HT1080 (cell line): ENCODE measurements at places on chromosomes 1 and 21.

DNA sequence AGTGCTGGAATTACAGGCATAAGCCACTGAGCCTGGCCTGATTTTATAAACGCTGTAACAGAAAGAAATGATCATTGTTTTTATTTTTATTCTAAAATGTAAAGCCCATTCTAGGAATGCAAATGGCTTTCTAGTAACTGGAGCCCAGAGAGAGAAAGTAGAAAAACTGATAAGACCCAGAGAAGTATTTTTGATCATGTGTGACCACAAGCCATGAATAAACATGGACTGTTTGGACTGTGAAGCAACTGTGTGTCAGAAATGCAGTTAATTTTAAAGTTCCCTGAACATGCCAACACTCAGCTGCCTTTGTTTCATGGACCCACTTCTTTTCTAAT, 39.7 kb downstream of the EIF2B3 start:
- no peak for DNase-seq

GRCh38 chr21:42663860-42664535, 10.6 kb downstream of the PDE9A start:
- no peak for DNase-seq

GRCh38 chr1:6386371-6386949, 7.1 kb downstream of the ACOT7 start:
- peak; percentile 86 for DNase-seq

- no peak for DNase-seq
These were observed 44.0 kb downstream of the ACP6 start for GRCh38 chr1:147626291-147626690.

DNA sequence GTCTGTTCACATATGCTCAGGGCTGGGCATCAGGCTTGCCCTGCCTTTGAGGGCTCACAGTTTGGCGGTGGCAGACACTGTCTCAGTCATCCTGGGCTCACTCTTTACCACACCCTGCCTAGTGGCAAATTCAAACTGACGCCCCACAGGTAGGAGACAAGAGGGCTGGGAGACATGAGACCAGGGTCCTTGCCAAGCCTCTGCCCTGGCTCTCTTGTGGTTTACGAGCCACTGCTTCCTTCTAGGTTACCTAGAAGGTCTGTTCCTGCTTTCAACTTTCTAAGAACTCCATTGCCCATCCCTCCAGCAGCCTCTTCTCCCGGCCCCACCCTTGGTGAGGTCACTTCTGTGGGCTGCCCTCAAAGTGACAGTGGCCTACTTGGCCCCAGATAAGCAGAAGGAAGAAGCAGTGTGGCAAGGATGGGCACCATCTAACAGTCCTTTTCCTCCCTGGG, 10.5 kb downstream of the KIF21B start:
- no peak for DNase-seq

DNA sequence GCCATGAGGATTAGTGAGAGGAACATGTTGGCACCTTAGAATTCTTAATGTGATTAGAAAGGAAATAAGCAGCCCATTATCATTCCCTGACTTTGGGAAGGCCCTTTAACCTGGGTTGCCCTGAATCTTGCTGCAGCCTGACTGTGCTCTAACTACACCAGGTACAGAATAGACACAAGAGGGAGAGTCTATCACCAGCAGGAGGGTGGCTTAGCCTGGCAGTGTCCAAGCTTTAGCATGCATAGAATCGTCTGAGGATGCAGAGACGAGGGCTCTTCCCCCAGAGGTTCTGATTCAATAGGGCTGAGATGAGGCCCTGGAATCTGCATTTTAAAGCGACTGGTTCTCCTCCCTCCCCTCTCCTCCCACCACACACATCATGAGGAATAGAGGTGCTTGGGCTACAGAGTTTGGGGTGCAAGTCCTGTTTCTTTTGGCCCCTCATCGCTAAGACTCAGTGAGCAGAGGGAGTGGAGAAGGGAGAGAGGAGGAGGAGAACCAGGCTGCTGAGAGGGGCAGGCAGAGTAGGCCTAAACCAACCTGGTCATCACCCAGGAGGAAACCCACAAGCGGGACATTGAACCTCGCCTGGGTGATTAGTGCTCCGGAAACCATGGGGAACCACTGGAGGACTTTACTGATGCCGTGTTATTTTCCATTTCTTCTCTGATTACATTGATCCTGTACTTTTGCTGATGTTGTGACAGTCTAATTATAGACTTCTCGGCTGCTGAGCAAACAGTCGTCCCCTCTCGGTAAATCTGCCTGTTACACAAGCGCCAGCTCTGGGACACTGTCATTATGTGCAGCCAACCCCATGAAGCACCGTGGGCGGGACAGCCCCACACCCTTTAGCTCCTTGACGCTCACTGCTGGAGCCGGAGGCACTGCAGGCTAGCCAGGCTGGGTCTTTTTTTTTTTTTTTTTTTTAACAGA, 6.3 kb upstream of the TENT5C start:
- no peak for DNase-seq

DNA sequence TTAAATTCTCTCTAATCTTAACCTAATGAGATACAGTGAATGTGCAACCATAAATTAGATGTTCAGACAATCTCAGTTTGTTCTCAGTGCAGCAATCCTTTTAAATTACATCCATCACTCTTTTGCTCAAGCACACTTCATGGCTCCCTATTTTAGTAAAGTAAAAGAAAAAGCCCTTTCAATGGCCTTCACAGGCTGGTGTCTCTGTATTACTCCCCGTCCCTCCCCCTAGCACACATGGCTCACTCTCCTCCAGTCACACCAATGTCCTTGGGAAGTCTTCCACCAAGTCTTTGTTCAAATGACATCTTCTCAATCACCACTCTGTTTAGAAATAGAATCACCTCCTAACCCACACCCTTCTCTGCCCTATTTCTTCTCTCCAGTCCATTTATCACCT, 60.3 kb upstream of the RGS7 start:
- DNase-seq: no peak

GRCh38 chr1:230632273-230632873, 9.9 kb upstream of the COG2 start:
- peak; percentile 52 for DNase-seq

GRCh38 chr1:64651841-64652240, 93.0 kb upstream of the RAVER2 start:
- no peak for DNase-seq

GRCh38 chr1:220225957-220226356, 46.3 kb downstream of the RAB3GAP2 start:
- DNase-seq: no peak

DNA sequence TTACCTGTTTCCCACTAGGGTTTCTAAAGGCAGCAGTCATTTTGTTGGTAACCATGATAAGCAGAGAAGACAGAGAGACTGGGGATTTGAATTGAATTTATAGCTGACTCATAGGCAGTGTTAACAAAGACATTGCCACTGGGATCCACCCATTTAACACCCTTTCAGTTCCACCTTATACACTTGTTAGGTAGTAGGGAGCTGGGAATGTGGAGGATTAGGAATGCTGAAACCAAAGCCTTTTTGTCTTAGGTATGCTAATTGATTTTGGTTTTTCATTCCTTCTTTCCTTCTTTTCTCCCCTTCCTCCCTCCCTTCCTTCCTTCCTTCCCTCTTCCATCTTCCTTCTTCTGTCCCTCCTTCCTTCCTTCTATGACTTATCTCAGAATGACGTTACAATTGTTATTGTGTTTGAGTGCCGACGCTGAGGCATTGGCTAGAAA, 7.5 kb upstream of the EVI5 start:
- DNase-seq: peak; percentile 17

DNA sequence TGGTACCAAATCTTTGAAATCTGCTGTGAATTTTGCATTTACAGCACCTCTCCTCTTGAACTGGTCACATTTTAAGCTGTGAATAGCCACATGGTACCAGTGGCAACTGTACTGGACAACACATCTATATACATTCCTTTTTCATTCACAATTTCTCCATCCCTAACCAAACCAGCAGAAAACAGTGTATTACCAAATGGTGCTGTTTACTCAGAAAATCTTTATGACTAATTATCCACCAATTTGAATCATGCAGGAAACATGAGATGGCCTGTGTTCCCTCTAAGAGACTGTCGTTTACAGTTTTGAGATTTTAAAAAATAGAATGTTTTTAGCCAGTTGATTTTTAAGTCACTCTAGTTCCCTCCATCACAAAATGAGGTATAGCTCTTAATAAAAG, 17.6 kb upstream of the CCT8 start:
- DNase-seq: peak; percentile 82

DNA sequence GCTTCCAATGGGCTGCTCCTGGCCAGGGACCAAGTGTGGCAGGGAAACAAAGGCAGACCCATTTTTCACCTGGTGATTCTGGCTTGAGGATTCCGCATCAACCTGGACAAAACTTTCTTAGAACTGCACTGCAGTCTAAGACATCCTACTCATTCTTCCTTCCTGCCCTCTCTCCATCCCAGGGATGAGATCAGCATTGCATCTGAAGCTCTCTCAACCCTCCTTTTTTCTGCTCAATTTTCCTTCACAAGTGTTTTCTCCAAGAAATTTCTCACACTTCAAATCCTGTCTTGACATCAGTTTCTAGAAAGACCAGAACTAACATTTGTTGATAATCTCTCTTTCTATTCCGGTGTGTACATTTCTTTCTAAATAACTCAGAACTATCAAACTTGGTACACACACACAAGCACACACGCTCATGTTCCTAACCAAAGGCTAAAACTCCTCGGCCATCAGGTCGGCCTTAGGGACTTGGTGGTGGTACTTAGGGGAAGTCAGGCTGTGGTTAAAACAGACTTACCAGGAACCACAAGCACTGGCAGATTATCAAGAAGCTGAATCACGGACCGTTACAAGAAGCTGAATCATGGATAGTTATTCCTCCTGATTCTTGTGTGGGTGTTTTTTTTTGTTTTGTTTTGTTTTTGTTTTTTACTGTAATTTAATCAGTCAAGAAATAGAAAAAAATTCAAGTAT, 21.0 kb upstream of the CXADR start:
- DNase-seq: peak; percentile 96

- DNase-seq: no peak
These were observed 7.0 kb upstream of the MAST2 start for GRCh38 chr1:45796381-45796780.
